Fibroblast of mammary gland (primary cell): ENCODE measurements at places on chromosomes 12 and 14.

DNA sequence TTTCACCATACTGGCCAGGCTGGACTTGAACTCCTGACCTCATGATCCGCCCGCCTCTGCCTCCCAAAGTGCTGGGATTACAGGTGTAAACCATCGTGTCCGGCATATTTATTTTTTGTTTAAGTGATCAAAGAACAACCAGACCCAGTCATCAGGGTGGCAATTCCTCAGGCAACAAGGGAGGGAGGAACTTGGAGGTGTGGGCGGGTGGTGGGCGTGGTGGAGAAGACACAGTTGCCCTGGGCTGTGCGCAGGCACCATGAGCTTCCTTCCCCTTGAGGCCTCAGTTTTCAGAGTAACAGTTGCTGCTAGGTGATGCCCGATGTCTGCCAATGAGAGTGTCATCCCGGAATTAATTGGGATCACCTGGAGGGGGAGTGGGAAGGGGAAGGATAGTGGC lies 191.7 kb downstream of the ALG10 start:
- no peak for DNase-seq

GRCh38 chr12:31215518-31216232 lies 110.3 kb downstream of the SINHCAF start:
- DNase-seq, result no peak

DNA sequence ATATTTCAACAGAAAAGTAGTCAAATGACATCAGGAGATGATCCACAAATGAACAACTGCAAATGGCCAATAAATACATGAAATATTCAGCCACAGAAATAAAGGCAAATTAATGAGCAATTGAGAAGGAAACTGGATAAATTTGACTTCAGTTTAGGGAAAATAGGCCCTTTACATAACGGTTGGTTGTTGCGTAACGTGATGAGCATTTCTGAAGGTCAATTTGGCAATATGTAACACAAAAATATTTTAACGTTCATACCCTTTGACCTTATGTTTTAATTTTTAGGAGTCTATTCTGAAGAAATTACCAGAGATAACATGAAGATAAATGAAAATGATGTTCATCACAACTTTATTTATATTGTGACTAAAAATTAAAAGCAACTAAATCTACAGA lies 14.7 kb upstream of the MSRB3 start:
- DNase-seq, result no peak

DNA sequence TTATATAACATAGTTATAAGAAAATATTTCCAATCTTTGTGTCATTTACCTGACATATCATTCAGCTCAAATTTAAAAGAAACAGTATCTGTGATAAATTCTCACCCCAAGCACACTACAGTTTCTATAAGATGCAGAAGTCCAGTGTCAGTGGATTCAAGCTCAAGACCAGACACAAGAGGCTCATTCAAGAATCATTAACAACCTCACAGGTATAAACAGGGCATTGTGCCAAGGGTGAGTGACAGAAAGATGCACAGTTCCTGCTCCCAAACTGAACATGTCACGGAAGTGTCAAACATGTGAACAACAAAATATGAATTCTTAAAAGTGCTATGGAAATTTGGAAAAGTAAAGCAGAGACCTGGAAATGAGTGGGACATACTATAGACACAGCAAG lies 12.8 kb downstream of the ATP2B1 start:
- no peak for DNase-seq

DNA sequence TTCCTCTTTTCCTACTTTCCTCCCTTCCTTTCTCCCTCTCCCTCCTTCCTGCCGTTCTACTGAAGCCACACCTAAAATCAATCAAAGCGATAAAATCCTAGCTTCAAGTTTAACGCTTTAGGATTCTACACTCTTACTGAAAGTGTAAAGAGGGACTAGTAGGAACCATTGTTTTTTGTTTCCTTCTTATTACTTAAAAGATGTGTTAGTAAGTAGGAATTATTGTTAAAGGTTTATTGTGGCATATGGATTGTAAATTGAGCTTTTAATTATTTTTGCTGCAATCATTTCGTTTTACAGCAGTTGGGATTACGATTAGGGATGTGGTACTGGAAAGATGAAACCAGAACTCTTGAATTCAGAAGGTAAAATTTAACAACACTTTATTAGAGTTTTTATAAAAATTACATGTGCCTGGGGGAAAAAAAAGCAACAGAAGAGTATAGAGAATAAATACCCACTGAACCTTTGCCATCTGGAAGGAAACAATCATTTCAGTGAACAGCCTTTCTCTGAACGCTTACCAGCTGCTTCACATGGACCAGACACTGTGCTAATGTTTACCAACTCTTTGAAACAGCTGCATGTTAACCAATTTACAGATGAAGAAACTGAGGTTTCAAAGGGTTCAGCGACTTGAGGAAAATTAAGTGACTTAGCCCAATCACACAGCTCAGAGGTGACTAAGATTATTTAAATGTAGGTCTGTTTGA lies 1.0 kb downstream of the PPP1R36 start:
- DNase-seq, result no peak

DNA sequence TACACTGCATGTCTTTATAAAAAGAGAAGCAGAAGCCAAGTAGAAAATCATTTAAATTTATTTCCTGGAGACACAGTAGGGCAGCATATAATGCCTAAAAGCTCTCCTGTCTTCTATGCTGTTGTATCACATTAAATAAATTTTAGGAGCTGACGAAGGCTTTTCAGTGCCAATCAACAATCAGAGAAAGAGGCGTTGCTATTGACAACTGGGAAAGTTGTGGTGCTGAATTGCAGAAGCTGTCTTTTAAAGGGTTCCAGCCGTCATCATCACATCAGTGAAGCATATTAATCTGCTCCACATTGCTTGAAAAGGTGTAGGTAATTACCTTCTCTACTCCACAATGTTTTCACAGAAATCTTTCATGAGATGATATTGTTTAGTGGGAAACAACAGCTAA lies 103.9 kb downstream of the FSCB start:
- no peak for DNase-seq
